ENCODE measurements at places on chromosomes 3 and 15. TPM values are rescaled to one million over a fixed set of nuclear protein-coding genes. Genes with fewer than 3 reads are reported as not detected.

ITIH3 gene
- not detected for total RNA-seq

TNK2 gene
- 34.6 TPM for total RNA-seq

DNA sequence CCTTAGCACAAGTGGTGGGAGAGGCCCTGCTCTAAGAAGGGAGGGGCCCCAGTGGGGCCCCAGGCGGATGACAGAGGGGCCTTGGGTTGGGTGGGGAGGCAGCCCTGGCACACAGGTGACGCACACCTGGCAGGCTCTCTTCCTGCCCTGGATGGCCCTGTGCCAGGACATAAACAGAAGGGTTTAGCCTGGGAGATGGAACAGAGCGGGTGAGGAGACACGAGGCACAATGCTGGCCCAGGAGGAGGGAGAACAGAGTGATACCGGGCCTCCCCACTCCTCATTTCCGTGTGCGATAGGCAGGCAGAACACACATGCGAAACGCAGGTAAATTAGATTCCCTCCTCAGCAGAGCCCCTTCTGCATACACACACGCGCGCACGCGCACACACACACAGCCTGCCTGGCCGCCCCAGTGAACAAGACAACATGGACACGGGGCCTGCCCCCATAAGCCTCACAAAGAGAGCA, 39.8 kb downstream of the IDH2 start:
- H3K4me1 ChIP-seq, result peaks cover 40% of the 10 kb centered on the region
- H3K27ac ChIP-seq, result peak overlapping the region; percentile 73
- no peaks in the 10 kb centered on the region for H3K27me3 ChIP-seq
- H3K36me3 ChIP-seq, result peaks cover 1% of the 10 kb centered on the region

GRCh38 chr15:68098465-68098864, 44.4 kb downstream of the PIAS1 start:
- peaks cover 42% of the 10 kb centered on the region for H3K4me1 ChIP-seq
- H3K27me3 ChIP-seq, result no peaks in the 10 kb centered on the region
- no peak for DNase-seq
- no peak overlapping the region for H3K27ac ChIP-seq
- no peak overlapping the region for H3K4me3 ChIP-seq
- H3K36me3 ChIP-seq, result peaks cover 67% of the 10 kb centered on the region

DNA sequence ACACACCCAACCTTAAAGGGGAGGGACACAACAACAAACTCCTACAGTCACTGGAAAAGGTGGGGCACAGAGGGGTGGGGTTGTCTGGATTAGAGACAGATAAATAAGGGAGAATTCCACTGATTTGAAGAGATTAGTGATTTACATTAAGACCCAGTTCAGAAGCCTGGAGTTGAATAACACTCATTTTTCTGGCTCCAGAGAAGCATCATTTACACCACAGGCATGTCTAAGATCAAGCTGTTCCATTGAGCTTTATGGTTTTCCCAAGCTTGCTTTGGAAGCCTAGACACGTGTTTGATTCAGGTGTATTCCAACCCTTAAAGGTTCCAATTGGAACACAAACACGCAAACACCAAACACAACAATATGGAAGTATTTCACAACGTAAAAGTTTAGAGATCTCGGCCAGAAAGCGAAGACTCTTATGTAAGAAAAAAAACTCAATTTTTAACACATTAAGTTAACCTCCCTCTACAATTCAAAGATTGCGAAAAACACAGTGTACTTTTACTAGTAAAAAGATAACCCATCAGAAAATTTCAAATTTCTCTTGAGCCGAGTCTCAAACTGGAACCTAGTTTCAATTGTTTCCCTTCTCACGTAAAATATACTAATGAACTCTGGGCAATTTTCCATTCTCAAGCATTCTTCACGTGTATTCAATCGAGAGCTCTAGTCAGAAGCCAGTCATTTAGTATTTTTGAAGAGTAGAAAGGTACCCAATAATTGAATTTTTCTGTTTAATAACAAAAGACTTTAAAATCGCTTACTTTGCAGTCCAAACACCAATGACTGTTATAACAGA, 2.1 kb downstream of the TRA2B start:
- H3K27ac ChIP-seq, result peak overlapping the region; percentile 100
- peaks cover 5% of the 10 kb centered on the region for H3K27me3 ChIP-seq
- H3K4me3 ChIP-seq, result peak overlapping the region; percentile 99
- DNase-seq, result no peak
- peaks cover 36% of the 10 kb centered on the region for H3K4me1 ChIP-seq
- peaks cover 75% of the 10 kb centered on the region for H3K36me3 ChIP-seq

Data from activated naive CD8-positive, alpha-beta T cell treated with anti-CD3 and anti-CD28 coated beads for 36 hours (primary cell).